ENCODE measurements at places on chromosomes 13 and 19. TPM values are rescaled to one million over a fixed set of nuclear protein-coding genes. Genes with fewer than 3 reads are reported as not detected.

GRCh38 chr19:19486343-19487076 lies 28.8 kb downstream of the TSSK6 start:
- DNase-seq, result no peak

Gene TEX101
- not detected for total RNA-seq

Gene CERS1
- 0.34 TPM for total RNA-seq

DNA sequence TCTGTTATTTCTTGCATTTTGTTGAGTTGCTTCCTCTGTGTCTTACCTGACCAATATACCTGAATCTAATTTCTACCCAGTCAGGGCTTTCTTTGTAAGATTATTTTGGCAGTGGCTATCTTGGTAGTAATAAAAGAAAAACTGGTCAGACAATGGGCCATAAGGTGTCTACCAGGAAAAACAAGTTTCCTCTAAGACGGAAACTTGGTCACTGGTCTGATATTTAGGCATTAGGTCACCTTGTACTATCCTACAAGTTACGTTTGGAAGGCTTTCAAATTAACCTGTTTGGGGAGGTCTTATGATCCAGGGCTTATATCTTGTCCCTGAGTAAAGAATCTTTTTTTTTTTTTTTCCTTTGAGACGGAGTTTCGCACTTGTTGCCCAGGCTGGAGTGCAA lies 9.2 kb downstream of the ZNF823 start:
- no peak for DNase-seq

- DNase-seq, result no peak
Observed at GRCh38 chr19:51712461-51713081, 11.2 kb downstream of the HAS1 start.

- no peak for DNase-seq
Observed at GRCh38 chr13:49424011-49424560, 19.8 kb downstream of the CAB39L start.

- DNase-seq, result no peak
Observed at GRCh38 chr13:57212989-57213388, 46.0 kb downstream of the PRR20E start.

DNA sequence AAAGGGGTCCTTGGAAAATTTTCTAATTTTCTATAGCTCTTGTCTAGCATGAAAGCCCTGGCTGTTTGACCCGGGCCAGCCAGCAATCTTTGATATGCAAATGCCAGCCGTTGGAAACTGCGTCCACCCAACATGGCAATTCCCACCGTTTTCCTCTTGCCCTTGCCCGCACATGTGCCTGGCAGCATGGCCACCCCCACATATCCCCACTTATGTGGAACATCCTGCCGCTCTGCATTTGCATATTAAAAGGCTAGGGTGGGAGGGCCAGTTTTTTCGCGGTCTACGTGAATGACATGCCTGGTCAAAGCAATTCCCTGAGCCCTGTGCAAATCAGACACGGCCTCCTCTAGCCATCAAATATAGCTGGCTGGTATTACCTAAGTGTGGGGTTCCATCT lies 110.3 kb upstream of the TDRD3 start:
- DNase-seq, result no peak

GRCh38 chr19:46471116-46471733 lies at the start of gene PNMA8A:
Gene PNMA8A, minus strand, starts transcription at chr19:46471563. Its CDS starts 528 bp downstream, at chr19:46471035.
- DNase-seq, result peak; percentile 74

GRCh38 chr19:18414504-18415177 lies 4.6 kb upstream of the SSBP4 start:
- peak; percentile 78 for DNase-seq

Gene FLT3LG
- total RNA-seq, result 16.0 TPM

DNA sequence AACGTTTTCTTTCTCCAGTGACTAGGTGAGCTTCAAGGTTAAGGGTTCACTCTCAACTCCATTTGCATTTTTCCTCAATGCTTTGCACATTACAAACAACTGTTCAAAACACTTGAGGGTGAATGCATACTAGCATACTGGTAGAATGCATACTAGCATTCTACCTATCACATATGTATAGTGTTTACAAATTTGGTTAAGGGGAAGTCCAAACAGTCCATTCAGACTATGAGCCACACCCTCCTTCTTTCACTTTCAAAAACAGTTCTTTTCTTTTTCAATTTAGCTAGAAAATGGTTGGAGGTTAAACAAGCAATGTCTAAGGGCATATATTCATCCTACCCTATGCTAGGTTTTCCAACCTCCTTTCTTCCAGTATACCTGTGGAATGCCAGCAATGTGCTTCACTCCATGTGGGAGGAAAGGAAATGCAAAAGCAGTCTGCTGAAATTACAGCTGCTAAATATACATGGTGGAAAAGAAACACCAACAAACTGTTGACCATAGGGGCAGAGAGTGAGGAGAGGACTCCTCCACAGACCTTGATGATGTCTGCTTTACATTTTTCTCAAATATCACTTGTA lies 102.6 kb downstream of the DOCK9 start:
- no peak for DNase-seq

- no peak for DNase-seq
Observed at GRCh38 chr19:51331716-51332115, 10.2 kb downstream of the VSIG10L start.

- no peak for DNase-seq
Observed at GRCh38 chr19:5338656-5339197, 1.9 kb downstream of the PTPRS start.

Data from spleen (tissue), 13 donors.